ENCODE measurements at places on chromosomes 2 and 18. TPM values are rescaled to one million over a fixed set of nuclear protein-coding genes. Genes with fewer than 3 reads are reported as not detected.

The ABCB11 gene
- 0.12 TPM for total RNA-seq

DNA sequence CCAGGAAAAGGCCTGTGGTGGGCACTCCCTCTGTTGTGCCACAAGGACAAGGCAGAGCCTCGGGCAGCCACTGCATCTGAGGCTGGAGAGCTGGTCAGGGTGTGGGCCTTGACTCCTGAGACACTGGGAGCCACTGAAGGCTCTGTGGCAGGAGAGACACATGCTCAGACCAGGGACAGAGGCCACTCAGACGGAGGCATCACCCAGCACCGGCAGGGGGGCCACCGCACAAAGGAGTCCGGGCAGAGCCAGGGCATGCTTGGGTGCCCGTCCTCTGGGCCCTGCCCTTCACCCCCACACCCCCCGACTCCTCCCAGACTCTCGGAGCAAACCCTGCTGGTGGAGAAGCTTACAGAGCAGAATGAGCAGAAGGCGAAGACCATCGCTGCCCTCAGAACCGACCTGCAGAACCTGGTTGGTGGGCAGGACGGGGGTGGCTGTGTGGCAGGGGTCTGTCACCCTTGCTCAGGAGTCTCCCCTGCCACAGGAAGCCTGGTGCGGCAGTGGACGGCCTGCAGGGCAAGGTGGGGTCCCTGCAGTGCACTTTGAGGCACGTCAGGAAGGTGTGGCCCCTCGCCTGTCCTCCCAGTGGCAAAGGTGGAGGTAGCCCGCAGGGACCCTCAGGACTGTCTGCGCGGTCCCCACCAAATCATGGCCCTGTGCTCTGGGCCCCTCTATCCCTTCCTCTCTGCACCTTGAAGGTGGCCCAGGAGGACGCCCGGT lies 26.0 kb downstream of the CROCC2 start:
- H3K27me3 ChIP-seq = no peaks in the 10 kb centered on the region
- H3K4me3 ChIP-seq = no peak overlapping the region
- no peaks in the 10 kb centered on the region for H3K36me3 ChIP-seq
- H3K4me1 ChIP-seq = no peaks in the 10 kb centered on the region
- DNase-seq = peak; percentile 47

- no peaks in the 10 kb centered on the region for H3K27me3 ChIP-seq
- no peak overlapping the region for H3K4me3 ChIP-seq
- no peaks in the 10 kb centered on the region for H3K4me1 ChIP-seq
- DNase-seq = no peak
- no peaks in the 10 kb centered on the region for H3K36me3 ChIP-seq
Measured at GRCh38 chr2:137928547-137929518, 35.4 kb upstream of the HNMT start.

DNA sequence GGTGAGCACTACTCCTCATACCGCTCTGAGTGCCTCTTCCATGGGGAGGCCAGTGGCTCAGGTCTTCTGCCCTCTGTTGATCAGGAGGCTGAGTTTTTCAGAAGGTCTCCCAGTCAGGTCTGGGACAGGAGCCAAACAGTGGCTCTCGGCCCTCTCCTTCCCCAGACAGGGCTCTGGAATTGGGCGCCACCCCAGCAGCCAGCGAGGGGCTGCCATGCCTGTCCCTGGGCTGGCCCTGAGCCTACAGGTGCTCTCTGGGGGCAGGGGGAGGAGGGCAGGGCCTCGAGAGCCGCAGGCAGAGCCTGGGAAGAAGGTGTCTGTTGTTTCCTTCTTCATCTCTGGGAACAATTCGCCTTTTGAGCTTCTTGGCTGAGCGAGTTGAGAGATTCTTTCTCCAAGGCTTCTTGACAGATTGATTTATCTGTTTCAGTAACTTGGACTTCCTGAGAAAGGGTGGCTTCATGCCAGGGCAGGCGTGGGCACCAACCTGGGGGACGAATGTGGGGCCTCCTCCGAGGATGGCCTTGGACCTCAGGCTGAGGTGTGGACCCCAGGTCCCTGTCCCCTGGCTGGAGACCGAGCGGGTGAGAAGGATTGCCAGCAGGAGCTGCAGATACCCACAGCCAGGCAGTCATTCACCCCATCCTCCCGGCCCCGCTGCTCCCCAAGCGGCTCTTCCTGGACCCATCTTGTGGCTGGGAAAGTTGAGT lies 64.7 kb upstream of the GLI2 start:
- H3K27me3 ChIP-seq = peaks cover 3% of the 10 kb centered on the region
- H3K27ac ChIP-seq = no peak overlapping the region
- DNase-seq = no peak
- no peak overlapping the region for H3K4me3 ChIP-seq
- no peaks in the 10 kb centered on the region for H3K4me1 ChIP-seq

DNA sequence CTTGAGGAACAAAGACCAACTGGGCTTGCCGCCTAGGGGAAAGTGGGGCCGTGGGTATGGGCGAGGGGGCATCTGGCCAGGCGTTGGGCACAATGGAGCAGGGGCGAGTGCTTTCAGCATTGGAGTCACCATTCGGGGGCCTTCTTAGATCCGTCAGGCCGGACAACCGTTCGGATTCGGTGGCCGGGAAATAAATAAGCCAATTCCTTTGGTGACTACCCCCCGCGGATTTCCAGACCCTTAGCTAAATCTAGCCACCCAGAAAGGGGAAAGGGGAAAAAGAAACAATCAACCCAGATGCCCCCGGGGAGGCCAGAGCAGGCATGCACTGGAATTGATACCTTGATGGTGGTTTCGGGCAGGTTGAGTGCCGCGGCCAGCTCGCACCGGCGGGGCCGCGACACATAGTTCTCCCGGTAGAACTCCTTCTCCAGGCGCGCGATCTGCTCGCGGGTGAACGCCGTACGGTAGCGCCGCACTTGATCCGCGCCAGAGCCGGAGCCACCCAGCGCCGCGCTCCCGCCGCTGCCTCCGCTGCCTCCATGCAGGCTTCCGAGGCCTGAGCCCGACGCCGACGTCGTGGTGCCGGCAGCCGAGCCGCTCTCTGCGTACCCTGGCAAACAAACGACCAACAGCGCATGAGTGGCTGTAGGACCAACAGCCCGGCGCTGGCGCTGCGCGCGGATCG lies 1.8 kb downstream of the EVX2 start:
- peaks cover 72% of the 10 kb centered on the region for H3K27me3 ChIP-seq
- H3K4me3 ChIP-seq = no peak overlapping the region
- peaks cover 45% of the 10 kb centered on the region for H3K4me1 ChIP-seq
- no peaks in the 10 kb centered on the region for H3K36me3 ChIP-seq
- peak; percentile 28 for DNase-seq
- H3K27ac ChIP-seq = no peak overlapping the region

GRCh38 chr2:48471048-48471474 lies 58.9 kb upstream of the STON1 start:
- no peak overlapping the region for H3K27ac ChIP-seq
- no peak overlapping the region for H3K4me3 ChIP-seq
- peaks cover 21% of the 10 kb centered on the region for H3K36me3 ChIP-seq
- H3K4me1 ChIP-seq = no peaks in the 10 kb centered on the region
- DNase-seq = no peak
- H3K27me3 ChIP-seq = no peaks in the 10 kb centered on the region

DNA sequence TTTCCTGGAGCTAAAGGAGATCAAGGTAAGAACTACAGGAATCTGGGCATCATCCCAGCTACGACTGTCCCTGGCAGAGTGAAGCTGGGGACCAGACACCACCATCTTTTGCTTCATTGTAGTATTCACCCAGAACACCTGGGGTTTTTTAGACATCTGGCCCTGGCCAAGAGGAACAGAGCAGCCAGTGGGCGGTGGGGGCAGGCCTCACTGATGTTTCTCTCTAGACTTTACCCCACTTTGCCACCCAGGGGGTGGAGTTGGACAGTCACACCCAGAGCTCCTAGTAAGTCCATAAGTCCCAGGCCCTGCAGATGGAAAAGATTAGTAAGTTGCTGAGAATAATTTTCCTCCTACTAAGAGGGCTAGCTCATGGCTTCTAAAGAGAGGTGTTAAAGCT lies 39.6 kb downstream of the MARCO start:
- no peaks in the 10 kb centered on the region for H3K36me3 ChIP-seq
- no peaks in the 10 kb centered on the region for H3K4me1 ChIP-seq
- H3K27ac ChIP-seq = no peak overlapping the region
- no peak for DNase-seq
- no peak overlapping the region for H3K4me3 ChIP-seq

DNA sequence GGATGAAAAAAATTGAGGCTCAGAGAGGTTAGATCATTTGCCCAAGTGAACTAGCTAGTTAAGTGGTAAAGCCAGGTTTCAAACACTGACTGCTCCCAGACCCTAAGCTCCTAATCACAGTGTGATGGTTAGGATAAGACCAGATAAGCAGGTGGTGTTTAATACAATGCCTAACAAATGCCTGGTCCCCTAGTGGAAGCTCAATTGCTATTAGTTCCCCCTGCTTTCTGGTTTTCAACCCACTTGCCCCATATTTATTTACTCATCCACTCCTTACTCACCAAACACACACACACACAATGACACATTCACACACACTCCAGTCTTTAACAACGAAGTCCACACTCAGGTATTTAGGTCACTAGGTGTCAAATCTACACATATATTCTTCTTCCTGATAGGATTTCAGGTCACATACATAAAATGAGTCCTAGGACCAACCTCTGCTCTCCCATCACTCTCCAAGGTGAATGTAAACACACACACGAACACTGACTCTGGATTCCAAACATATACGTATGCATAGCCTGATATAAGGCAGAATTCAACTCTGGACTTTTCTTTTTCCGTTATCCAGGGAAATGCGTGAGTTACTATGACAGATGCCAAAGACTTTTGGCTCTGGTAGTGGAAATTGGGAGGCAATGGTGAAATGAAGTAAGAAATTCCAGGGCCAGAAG lies 73.6 kb upstream of the TSPYL6 start:
- peak overlapping the region; percentile 65 for H3K4me3 ChIP-seq
- no peaks in the 10 kb centered on the region for H3K36me3 ChIP-seq
- H3K27me3 ChIP-seq = no peaks in the 10 kb centered on the region
- peaks cover 17% of the 10 kb centered on the region for H3K4me1 ChIP-seq
- peak overlapping the region; percentile 91 for H3K27ac ChIP-seq

The ARHGAP15 gene
- total RNA-seq = 6.9 TPM

GRCh38 chr2:8607606-8608005 lies 74.2 kb upstream of the ID2 start:
- no peak overlapping the region for H3K4me3 ChIP-seq
- no peaks in the 10 kb centered on the region for H3K36me3 ChIP-seq
- no peaks in the 10 kb centered on the region for H3K4me1 ChIP-seq
- DNase-seq = no peak
- no peaks in the 10 kb centered on the region for H3K27me3 ChIP-seq
- H3K27ac ChIP-seq = no peak overlapping the region

The CFAP210 gene
- not detected for total RNA-seq

GRCh38 chr2:53654396-53654795 lies 113.2 kb upstream of the CHAC2 start:
- no peak overlapping the region for H3K27ac ChIP-seq
- H3K4me3 ChIP-seq = no peak overlapping the region
- H3K27me3 ChIP-seq = no peaks in the 10 kb centered on the region
- no peaks in the 10 kb centered on the region for H3K36me3 ChIP-seq
- H3K4me1 ChIP-seq = no peaks in the 10 kb centered on the region

GRCh38 chr2:160035125-160035524 lies 27.3 kb downstream of the PLA2R1 start:
- no peak for DNase-seq
- H3K4me1 ChIP-seq = peaks cover 6% of the 10 kb centered on the region
- H3K36me3 ChIP-seq = no peaks in the 10 kb centered on the region
- no peaks in the 10 kb centered on the region for H3K27me3 ChIP-seq
- no peak overlapping the region for H3K4me3 ChIP-seq
- H3K27ac ChIP-seq = no peak overlapping the region

GRCh38 chr2:68736086-68736485 lies 1.5 kb downstream of the ARHGAP25 start:
- H3K27ac ChIP-seq = no peak overlapping the region
- no peaks in the 10 kb centered on the region for H3K4me1 ChIP-seq
- no peak for DNase-seq
- no peak overlapping the region for H3K4me3 ChIP-seq
- no peaks in the 10 kb centered on the region for H3K27me3 ChIP-seq
- no peaks in the 10 kb centered on the region for H3K36me3 ChIP-seq

GRCh38 chr2:1705557-1706076 lies 38.7 kb downstream of the PXDN start:
- no peaks in the 10 kb centered on the region for H3K27me3 ChIP-seq
- no peak overlapping the region for H3K4me3 ChIP-seq
- no peaks in the 10 kb centered on the region for H3K36me3 ChIP-seq
- no peak for DNase-seq
- H3K4me1 ChIP-seq = peaks cover 37% of the 10 kb centered on the region

The EPB41L3 gene
- 12.6 TPM for total RNA-seq

DNA sequence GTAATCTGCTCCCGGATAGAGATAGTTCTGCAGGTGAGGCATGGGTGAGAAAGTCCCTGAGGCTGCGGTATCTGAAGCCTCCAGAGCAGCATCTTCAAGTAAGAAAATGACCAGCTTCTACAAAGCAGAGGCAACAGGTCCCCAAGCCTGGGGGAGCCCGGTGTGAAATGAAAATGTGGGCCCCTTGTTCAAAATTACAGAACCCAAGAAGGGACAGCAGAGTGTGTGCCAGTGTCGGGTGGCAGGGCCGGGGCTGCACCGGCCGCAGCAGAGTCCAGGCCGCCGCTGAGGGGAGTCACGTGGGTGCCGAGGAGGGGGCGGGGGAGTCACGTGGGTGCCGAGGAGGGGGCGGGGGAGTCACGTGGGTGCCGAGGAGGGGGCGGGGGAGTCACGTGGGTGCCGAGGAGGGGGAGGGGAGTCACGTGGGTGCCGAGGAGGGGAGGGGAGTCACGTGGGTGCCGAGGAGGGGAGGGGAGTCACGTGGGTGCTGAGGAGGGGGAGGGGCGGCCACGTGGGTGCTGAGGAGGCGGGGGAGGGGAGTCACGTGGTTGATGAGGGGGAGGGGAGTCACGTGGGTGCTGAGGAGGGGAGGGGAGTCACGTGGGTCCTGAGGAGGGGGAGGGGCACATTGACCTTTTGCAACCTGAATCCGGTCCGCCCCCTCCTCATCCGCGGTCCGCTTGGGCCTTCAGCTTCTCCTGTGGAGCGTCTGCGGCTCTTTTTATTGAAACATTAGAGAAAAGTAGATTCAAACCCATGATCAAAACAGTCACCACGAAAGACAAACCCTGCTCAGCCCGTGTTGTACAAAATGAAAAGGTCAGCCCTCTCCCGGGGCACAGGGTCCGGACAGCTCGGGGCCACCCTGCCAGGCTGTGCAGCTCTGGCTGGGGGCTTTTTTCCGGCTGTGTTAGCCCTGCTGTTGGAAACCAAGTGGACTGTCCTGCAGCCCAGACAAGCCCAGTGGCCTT lies 10.4 kb downstream of the COLEC11 start:
- no peaks in the 10 kb centered on the region for H3K4me1 ChIP-seq
- H3K4me3 ChIP-seq = no peak overlapping the region
- H3K36me3 ChIP-seq = no peaks in the 10 kb centered on the region

DNA sequence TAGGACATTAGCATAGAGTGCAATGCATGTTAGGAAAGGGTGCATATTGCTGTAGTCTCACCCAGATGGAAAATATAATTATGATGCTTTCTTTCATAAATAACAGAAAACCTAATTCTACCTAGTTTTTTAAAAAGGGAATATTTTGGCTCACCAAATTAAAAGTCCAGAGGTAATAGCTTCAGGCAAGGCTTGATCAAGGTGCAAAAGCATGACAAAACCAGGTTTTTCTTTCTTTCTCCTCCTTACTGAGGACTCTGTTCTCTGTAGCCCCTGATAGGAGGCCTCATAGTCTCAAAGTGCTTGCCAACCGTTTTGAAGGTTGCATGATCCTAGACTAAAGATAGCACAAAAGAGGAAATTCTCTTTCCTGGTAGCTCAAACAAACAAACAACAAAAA lies 349.9 kb downstream of the CTNNA2 start:
- no peaks in the 10 kb centered on the region for H3K27me3 ChIP-seq
- H3K4me3 ChIP-seq = no peak overlapping the region
- DNase-seq = no peak
- H3K36me3 ChIP-seq = no peaks in the 10 kb centered on the region
- H3K27ac ChIP-seq = no peak overlapping the region

The ZBTB14 gene
- 5.1 TPM for total RNA-seq

Measured in right atrium auricular region (tissue), 2 donors.